ENCODE measurements at places on chromosomes 12 and 14.

GRCh38 chr14:62158779-62159178 lies 396.6 kb downstream of the SNAPC1 start:
- no peak for DNase-seq

GRCh38 chr12:96501133-96501761 lies 11.9 kb downstream of the CFAP54 start:
- DNase-seq, result no peak

DNA sequence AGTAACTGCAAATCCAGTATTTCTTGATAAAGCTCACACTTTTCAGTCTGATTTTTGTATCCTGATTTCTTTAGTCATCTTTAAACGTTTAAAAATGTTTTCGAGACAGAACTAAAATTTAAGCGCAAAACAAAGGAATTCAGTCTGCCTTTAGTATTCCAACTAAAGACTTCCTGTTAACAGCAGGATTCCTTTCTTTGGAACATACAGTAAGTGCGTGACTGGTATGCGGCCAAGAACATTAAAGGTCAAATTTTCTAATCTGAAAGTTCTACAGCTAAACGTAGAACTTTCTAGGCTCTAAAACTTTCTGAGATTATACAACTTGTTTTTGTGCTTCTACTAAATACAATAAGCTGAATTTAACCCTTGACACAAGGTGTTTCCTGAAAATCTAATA lies 9.9 kb downstream of the SAV1 start:
- no peak for DNase-seq

DNA sequence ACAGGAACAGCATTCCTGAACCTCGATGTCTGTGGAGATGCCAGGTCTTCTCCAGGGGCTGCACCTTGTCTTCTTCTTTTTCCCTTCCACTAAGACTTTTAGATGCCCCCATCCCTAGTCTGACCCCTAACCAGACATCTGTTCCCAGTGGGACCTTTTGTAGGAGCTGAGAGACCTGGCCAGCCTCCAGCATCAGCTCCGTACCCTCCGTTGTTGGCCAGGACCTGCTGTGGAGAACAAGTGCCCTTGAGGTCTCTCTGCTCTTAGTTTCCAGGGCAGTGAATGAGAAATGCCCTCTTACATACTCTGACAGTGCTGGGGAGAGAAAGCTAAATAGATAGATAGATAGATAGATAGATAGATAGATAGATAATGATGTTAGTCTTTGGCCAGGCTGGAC lies 16.8 kb upstream of the SDR39U1 start:
- no peak for DNase-seq

DNA sequence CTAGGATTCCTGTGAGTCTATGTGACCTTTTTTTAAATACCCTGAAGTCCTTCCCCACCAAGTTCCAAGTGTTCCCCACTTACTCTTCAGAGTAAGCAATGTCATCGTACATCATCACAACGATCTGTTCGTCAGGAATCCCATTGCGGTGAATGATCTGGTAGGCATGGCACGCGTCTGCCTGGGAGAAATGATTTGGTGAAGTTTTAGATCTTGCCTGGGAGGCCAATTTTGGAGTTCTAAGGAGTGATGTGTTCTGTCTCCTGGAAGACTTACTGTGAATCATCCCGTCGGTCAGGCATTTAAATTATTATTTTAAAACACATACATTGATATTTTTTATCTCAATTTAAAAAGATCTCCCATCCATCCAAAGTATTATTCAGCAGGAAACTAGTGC lies 29.8 kb downstream of the LGMN start:
- no peak for DNase-seq

DNA sequence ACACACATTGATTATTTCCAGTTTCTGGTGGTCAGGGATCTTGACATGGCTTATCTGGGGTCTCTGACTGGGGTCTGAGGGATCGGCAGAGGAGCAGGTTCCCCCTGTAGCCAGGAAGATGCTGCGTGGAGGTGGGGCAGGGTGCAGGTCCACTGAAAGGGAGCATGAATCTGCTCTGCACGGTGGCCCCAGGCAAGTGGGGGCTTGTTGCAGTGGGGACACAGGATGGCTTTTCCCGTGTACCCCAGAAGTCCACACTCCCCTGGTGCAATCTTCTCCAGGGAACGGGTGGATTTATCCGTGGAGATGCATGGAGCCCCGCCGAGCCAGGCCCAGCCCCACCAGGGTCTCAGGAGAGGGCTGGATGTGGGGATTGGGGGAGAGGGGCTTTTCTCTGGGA lies 210.4 kb upstream of the C14orf180 start:
- DNase-seq, result no peak

- DNase-seq, result no peak
These were observed 218.8 kb downstream of the BTG1 start for GRCh38 chr12:91926848-91927247.

GRCh38 chr12:123404581-123404980 lies 20.6 kb downstream of the KMT5A start:
- no peak for DNase-seq

DNA sequence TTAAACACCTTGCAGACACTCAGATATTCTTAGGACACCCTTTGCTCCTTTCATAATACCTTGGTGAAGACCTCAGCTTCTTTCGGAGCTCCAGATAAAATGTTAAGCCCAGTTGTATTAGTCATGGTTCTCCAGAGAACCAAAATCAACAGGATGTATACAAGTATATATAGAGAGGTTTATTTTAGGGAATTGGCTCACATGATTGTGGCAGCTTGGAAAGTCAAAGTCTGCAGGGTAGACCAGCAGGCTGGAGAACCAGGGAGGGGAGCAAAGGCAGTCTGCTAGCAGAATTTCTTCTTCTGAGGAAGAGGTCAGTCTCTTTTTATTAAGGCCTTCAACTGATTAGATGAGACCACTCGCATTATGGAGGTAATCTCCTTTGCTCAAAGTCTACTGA lies 6.9 kb upstream of the IGF1 start:
- no peak for DNase-seq

- no peak for DNase-seq
These were observed 30.0 kb downstream of the GALNT16 start for GRCh38 chr14:69289811-69290520.

GRCh38 chr12:100668945-100669536 lies 95.6 kb downstream of the GAS2L3 start:
- peak; percentile 2 for DNase-seq

DNA sequence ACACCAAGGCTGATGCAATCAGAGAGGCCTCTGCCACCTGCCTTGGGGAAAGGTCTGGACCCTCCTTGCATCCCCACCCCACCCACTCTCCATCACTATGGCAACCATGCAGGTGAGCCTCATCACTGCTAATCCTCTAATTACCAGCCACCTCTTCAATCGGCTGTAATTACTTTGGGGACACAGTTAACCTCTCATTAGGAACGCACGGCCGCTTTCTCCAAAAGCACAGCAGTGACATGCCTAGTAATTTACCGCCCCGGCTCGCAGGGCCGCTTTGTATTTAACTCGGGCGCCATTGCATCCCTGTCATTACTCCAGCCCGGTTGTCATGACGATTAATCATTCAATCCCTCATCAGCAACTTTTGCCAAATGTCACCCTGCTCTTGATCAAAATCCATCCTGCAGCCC lies 36.3 kb upstream of the FAM222A start:
- no peak for DNase-seq

DNA sequence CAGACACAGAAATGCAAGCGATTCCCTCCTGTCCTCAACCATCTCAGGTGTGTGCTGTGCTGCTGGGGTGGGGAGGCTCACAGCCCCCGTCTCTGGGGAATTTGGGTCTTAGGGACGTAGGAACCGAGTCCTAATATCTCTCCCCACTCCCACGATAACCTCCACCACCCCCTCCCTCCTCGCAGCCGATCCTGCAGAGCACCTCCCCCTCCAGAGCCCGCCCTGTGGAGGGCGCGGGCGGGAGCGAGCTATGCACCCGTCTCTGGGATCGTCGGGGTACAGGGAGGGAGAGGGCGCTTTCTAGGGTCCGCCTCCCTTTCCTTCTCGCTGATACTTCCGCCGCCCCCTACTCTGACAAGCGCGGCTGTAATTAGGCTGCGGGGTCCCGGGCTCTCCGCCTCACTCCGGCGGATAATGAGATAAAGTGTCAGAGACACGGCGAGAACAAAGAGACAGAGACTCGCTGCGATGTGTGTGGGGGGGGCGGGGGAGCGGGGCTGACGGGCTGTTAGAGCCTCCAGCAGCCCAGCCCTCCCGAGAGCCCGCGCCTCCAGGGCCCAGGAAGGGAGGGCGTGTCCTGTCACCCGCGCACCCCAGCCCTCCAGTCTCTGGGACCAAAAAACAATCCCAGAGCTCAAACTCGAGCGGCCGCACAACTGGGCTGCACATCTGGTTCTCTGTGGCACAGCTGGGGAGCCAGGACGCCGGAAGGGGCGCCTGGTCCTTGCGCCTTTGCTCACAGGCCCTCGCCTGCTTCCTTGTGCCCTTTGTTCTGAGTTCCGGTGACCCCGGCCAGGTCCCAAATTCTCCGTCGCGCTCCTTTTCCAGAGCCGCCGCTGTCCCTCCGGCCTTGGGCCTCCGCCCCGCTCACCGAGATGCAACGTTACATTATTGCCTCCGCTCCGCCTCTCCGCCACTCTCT lies 8.7 kb downstream of the SHMT2 start:
- DNase-seq, result no peak

DNA sequence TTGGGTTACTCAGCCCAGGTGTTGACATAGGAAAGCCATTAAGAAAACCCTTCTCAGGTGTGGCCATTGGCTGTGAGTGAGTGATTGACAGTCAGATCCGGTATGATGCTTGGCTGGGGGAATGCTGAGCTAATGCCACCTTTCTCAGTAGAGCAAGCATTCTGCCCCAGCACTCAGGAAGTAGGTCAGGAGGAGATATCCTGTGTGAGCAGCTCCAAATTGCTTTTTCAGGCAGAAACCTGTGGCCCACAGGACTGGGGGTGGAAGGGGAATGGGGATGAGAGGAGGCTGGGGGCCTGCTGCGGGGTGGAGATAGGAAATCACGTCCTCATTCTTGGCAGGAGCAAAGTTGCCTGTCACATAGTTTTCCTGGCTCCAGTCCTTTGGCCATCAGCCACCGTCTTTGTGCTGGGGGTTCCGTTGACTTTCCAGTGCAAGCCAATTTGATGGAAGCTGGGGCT lies 55.7 kb downstream of the NINJ2 start:
- DNase-seq, result no peak

DNA sequence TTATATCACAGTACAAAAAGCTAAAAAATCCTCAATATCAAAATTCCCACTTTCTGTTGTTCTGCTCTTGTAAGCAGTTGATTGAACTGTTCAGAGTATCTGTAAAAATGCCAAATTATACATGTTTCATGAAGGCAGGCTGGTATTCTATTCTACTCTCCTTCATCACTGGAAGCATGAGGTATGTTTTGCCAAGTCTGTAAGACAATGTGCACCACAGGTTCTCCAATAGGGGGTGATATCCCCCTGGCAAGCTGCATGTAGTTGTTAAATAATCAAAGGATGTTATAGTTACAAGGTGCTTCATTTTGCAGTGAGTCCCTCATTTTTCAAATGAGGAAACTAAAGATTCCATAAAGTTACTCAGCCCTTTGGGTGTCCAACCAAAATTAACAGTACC lies 15.1 kb upstream of the NEK9 start:
- no peak for DNase-seq

- DNase-seq, result no peak
These were observed 89.2 kb downstream of the DAAM1 start for GRCh38 chr14:59277659-59278058.

DNA sequence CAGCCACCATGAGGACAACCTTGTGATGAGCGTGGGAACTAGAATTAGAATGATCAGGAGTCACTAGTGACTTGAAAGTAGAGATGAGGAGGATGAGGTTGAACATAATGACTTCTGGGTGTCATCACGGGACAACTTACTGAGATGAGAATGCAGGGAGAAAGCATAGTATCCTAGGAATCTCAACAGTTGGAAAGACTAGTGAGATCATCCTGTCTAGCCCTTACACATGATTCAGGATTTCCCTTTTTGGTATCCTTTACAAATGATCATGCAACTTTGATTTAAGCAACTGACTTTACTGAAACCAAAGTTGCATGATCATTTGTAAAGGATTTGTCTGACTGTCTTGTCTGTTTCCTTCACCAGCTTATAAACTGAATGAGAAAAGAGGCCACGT lies 51.8 kb upstream of the HIF1A start:
- no peak for DNase-seq

DNA sequence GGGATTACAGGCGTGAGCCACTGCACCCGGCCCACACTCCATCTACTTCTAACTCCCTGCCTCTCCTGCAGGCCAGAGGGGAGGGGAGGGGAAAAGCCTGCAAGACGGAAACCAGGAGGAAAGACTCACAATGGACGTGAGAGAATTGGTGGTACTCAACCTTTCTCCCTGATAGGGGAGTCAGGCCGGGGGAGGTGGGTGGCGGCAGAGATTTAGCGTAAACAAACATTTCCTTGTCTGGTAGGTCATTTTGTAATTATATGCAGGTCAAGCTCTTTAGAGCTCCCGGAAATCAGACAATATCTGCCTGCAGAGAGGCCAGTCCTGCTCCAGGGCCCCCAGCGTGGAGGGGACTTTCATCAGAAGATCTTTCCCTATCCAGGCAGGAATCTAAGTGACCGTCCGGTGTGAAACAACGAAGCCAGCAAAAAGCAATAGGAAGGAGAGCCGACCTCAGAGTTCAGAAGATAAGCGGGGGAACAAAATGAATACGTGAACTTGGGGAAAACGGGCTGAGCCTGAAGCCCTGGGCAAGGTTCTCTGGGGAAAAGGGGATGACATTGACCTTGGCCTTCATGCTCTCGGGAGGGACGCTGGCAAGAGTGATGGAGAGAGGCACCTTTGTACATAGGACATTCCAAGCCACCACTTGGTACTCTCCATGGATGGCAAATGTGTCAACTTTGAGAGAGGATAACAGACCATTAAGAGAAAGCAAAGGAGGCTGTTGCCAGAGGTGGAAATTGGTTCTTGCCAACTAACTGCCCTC lies 62.3 kb downstream of the SPRING1 start:
- DNase-seq, result no peak

DNA sequence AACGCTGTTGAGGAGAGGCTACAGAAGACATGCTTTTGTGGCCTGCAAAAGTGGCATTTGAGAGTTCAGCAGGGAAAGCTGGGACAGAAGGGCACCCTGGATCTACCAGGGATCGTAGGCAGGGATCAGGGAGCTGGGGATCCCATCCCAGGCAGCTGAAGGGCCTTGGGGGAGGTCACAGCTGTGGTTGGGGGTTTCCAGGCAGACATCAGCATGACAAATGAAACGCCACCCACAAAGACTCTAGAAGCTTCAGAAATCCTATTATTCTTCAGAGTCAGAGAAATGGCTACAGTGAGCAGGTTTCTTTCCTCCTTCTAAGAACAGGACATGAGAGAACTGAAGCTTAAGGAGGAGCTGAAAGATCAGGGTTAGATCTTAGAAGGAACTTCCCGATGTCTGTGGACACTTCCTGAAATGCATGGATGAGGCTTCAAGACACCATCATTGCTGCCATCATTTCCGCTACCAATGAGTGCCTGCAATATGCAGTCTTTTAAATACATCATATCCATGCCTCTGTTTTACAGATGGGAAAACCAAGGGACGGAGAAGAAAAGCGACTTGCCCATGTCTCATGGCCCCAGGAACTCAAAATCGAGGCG lies 104.3 kb downstream of the RBM19 start:
- no peak for DNase-seq

GRCh38 chr12:28618171-28618570 lies 427.9 kb downstream of the CCDC91 start:
- no peak for DNase-seq

Data from activated CD4-positive, CD25-positive, alpha-beta regulatory T cell (primary cell).